Vagina (tissue), 2 donors: ENCODE measurements at places on chromosomes 2 and 18.

- DNase-seq: no peak
Observed at GRCh38 chr18:58046093-58046793, 2.2 kb downstream of the NEDD4L start.

GRCh38 chr18:2978208-2978607 is 34.7 kb downstream of the LPIN2 start:
- no peak for DNase-seq

DNA sequence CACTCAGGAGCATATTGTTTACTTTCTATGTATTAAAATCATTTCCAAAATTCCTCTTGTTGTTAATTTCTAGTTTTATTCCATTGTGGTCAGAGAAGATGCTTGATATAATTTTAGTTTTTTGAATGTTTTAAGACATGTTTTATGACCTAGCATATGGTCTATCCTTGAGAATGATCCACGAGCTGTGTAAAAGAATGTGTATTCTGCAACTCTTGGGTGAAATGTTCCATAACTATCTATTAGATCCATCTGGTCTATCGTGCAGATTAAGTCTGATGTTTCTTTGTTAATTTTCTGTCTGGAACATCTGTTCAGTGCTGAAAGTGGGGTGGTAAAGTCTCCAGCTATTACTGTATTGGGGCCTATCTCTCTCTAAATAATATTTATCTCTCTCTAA is 83.3 kb upstream of the EPAS1 start:
- no peak for DNase-seq

- no peak for DNase-seq
Observed at GRCh38 chr2:20430035-20430434, 16.8 kb upstream of the RHOB start.

GRCh38 chr2:193527146-193527545 is 1332.4 kb upstream of the TMEFF2 start:
- no peak for DNase-seq

GRCh38 chr2:168159754-168160585 is 87.4 kb downstream of the STK39 start:
- DNase-seq: no peak

DNA sequence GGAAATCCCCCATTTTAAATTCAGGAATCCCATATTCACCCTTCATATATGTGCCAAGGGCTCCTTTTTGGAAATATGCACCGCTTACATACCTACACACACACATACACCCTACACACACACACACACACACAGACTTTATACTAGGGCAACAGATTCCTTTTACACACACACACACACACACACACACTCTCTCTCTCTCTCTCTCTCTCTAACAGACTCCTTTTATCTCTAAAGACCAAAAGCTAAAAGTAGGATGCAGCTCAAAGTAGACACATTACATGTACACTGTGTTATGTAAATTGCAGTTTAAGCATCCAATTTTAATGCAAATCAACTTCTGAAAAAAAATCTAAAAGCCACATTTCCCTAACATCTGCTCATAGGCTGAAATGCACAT is 130.9 kb upstream of the CAPN13 start:
- no peak for DNase-seq

- DNase-seq: no peak
Observed at GRCh38 chr2:19574778-19575260, 216.4 kb upstream of the OSR1 start.
